ENCODE measurements at places on chromosomes 7 and 10. TPM values are rescaled to one million over a fixed set of nuclear protein-coding genes. Genes with fewer than 3 reads are reported as not detected.

DNA sequence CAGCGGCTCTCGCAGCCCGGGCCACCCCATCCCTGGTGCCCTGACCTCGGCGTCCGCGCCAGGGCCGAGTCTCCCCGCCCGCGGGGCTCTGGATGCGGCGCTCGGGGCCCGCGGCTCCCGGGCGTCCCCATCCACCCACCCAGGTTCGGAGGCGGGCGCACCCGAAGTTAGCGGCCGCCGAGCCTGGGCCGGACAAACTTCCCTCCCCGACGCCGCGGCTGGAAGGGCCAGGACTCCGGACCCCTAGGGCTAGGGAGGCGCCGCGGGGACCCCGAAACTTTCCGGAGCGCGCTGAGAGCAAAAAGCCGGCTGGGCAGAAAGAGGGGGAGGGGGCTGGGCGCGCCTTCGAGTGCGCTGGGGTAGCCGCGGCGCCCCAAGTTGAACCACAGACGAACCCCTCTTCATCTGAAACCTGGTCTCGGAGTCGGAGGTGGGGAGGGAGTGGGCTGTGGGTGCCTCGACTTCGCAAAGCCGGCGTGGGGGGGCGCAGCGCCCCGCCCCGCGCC, 3.7 kb upstream of the ELFN1 start:
- DNase-seq: no peak

DNA sequence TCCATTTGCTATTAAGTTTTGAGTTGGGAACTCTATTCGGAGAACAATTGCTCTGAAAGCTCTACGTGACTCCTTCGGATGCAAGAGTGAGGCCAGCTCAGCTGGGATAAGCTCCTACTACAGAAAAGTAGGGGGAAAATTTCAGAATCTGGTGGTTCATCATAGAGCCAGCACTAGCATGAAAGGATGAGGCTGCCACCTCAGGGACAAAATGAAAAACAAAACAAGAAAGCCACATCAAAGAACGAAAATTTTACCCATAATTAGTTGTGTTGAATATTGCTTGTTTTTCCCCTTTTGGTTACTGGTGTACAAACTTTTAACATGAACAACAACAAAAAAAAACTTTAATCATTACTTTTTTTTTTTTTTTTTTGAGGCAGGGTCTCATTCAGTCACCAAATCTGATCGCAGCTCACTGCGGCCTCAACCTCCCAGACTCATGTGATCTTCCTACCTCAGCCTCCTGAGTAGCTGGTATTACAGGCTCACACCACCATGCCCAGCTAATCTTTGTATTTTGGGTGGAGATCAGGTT, 39.7 kb upstream of the NFE2L3 start:
- no peak for DNase-seq

GRCh38 chr10:42697926-42698325, 59.6 kb upstream of the ZNF33B start:
- no peak for DNase-seq

DNA sequence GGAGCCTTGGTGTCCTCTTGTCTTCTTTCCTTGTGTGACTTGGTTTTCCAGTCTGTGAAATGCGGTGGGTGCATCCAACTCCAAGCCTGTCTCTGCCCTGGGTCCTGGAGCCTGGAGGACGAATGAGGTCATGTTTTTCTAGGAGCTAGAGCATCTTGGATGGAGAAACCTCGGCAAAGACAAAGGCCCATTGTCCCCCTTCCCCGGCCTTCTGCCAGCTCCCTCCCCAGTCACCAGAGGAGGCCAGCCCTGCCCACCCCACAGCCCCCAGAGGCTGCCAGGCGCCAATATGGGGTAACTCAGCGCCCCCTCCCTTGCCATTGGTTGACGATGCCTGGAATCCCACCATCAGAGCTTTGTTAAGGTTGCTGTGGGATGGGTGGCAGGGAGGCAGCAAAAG, 40.4 kb downstream of the KCTD7 start:
- no peak for DNase-seq

GRCh38 chr10:48821692-48822091, 117.9 kb downstream of the LRRC18 start:
- DNase-seq: no peak

Gene DLG5
- total RNA-seq: 127 TPM

DNA sequence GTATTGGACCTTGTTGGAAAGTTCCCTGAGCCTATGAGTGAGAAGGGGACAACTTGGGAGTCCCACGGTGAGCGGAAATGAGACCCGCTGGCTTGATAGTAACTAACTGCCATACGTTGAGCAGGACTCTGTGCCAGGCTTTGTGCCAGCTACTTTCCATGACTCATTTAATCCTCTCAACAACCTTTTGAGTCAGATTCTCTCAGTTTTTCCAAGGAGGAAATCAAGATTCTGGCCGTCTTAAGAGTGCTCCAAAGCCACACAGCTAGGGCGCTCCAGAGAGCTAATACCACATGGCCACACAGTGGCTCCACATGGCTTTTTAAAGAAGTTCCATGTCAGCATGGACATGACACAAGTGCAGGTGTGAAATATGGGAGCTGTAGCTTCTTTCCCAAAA, 55.7 kb downstream of the NOD1 start:
- peak; percentile 38 for DNase-seq

- no peak for DNase-seq
Observed at GRCh38 chr10:103501186-103501585, 7.7 kb downstream of the NEURL1 start.

- no peak for DNase-seq
Observed at GRCh38 chr10:114565066-114565465, 93.0 kb downstream of the ABLIM1 start.

DNA sequence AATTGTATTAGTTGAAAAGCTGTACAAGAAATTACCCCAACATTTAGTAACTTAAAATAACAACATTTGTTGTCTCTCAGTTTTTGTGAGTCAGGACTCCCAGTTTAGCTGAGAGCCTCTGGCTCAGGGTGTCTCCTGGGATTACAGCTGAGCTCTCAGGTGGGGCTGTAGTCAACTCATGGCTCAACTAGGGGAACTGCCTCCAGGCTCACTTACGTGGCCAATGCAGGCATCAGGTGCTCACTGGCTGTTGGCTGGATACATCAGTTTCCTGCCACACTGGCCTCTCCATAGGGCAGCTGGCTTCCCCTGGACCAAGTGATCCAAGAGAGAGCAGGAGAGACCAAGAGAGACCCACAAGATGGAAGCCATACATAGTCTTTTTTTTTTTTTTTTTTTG, 17.5 kb downstream of the CCNY start:
- no peak for DNase-seq

Gene LRRN3
- not detected for total RNA-seq

Gene CYP2C9
- not detected for total RNA-seq

- no peak for DNase-seq
Observed at GRCh38 chr7:37942934-37943610, 22.6 kb downstream of the EPDR1 start.

Gene SLC26A3
- total RNA-seq: not detected

DNA sequence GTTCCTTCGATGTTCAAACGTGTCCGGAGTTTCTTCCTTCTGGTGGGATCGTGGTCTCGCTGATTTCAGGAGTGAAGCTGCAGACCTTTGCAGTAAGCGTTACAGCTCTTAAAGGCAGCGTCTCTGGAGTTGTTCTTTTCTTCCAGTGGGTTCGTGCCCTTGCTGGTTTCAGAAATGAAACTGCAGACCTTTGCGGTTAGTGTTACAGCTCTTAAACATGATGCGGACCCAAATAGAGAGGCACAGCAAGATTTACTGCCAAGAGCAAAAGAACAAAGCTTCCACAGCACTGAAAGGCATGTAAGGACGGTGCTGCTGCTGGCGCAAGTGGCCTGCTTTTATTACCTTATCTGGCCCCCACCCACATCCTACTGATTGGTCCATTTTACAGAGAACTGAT, 931.4 kb downstream of the IPMK start:
- DNase-seq: no peak

GRCh38 chr10:43421519-43421918, 12.5 kb upstream of the HNRNPF start:
- DNase-seq: no peak

Gene DNAH11
- total RNA-seq: 0.91 TPM

Gene ZNF37A
- 52.3 TPM for total RNA-seq

Gene MYH16
- not detected for total RNA-seq

DNA sequence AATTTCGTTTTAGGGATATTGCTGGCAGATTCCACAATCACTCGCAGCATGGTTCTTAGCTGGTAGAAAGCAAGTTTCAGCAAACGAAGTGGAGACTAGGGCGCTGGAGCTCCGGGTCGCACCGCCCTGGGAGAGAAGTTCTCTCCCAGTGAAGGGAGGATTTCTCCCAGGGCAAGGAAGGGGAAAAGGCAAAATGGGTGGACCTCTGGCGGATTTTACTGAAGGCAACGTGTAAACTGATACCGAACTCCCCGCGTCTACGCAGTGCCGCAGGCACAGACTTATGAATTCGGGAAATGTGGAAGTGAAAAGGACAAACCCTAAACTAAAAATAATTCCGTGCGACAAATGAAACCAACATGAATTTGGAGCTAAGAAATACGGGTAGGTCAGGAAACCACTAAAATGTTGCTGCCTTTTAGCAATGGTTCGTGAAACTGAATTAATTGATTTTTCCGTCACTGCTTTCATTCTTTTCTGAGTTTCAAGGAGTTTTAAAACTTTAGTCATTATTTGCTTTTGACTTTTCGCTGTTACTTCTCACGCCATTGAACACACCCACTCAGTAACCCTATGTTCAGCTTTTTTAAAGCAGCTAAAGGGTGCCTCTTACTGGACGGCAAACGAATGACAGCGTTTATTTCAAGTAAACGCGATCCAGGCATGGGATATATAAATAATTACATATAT, at the start of gene MYOF:
Gene MYOF, minus strand, starts transcription at position 190 of the 690 bp plus-strand sequence. Its CDS starts 140 bp downstream, at position 50.
- DNase-seq: peak; percentile 89

Gene TDRD1
- not detected for total RNA-seq

- DNase-seq: peak; percentile 3
Observed at GRCh38 chr10:54363390-54363789, 437.6 kb downstream of the PCDH15 start.

DNA sequence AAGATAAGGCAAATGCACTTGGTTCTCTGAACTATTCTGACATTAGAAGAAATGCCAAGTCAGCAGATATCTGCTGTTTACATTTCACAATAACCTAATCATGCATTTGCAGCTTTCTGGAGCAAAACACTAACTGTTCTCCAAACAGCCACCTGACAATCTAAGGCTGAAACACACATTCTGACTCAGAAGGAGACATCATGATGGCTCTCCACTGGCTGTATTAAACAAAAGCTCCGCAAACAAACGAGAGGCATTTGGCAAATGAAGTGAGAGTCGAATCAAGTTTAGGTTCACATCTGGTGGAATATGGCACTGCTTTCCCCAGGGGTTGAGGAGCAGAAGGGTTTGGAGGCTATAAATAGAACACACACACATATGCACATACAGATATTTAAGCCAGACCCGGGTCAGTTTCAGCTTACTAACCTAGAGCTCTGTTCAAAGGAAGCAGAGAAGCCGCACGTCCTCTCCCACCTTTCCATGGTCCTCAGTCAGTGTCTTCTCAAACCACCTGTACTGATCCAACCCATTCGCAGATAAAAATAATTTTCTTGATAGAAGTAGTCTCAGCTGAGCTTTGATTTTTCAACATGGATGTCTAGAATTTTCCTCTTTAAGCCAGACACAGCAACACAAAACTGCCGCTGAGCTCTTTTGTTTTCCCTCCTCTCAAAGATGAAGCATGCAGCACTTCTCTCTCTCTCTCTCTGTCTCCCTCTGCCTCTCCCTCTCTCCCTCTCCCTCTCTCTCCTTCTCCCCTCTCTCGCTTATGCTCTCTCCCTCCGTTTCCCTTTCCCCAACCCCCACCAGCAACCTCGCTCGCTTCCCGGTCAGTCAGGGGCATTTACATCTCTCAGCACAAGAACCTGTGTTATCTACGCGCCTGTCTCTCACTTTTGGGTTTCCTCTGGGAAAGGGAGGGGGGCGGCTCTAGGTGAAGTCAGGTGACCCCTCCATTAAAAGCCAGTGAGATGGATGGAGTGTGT, 682.8 kb downstream of the MAGI2 start:
- DNase-seq: no peak

GRCh38 chr10:61529208-61529607, 76.0 kb upstream of the TMEM26 start:
- DNase-seq: no peak

GRCh38 chr10:102119417-102120141, 589 bp downstream of the LDB1 start:
- peak; percentile 57 for DNase-seq

GRCh38 chr7:141290973-141291372, 217.1 kb downstream of the TMEM178B start:
- no peak for DNase-seq

Gene CAV1
- 225 TPM for total RNA-seq

Gene CRTAC1
- total RNA-seq: not detected

DNA sequence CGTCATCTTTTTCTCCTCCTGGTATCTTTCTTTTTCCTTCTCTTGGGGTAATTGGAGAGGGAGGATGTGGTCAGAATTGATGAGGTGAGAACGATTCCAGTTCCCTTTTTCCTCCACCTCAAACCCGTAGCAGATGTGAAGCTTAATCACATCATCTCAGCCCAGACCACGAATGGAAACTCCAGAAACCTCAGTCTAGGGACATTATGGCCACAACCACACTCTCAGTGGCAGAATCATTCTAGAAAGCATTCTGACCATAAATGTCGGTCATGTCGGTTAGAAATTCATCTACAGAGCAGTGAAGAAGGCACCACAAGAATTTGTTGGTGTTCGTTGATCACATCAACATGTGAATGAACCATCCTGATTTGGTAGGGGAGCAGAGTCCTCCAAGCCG, 78.7 kb downstream of the GATA3 start:
- DNase-seq: no peak

Gene CHAT
- total RNA-seq: not detected

DNA sequence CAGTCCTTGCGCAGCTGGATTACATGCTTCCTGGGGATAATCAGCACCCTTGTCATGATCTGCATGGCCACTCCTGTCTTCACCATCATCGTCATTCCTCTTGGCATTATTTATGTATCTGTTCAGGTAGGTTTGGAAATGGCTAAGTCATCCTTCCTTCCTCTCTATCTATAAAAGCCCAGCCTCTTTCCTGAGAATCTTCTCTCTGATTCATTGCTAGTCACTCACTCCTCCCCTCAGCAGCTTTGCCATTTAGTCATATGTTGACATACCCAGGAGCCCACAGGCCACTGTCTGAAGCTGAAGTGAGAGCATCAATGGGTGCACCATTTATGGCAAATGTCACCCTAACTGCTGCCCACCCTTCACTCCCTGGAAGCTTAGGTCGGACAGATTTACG, 52.0 kb downstream of the ABCC2 start:
- DNase-seq: peak; percentile 60

Gene SLC13A4
- total RNA-seq: not detected

- no peak for DNase-seq
Observed at GRCh38 chr10:29692121-29692539, 57.4 kb upstream of the SVIL start.

DNA sequence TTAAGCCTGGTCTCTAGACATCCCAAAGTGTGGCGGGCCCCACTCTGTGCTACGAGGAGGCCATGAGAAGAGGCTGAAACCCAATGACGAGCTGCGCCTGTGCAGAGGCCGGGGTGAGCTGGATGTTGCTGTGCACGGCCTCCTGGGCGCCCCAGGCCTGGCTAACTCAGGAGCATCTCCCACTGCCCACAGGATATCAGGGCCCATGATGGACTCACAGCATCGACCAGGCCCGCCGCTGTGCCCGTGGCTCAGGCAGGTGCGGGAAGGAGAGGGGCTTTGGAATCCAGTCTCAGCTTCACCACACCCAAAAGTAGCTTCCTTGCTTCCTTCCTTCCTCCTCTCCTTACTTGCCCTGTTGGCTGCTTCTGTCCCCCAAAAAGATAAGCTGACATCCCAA, 4.6 kb upstream of the CNPY1 start:
- DNase-seq: no peak

Measured in MCF 10A (cell line).